ENCODE measurements at places on chromosomes 3 and 15.

DNA sequence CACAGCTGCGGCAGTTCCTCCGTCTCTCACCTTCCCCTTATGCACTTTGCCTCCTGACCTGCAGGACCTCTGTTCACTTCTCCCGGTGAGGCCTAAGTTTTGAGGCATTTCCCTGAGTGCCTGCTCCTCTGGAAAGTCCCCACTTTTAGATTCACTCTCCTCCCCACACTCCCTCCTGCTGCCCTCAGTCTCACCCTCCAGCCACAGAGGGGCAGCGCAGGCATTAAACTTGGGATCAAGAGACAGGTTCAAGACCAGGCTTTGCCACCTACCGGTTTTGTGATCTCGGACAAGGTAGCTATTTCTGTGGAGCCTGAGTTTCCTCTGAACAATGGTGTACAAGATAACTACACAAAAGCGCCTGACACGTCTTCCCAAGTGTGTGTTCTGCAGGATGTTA lies 19.4 kb downstream of the SLC6A11 start:
- DNase-seq: no peak

GRCh38 chr15:22228101-22228762 lies 147.9 kb downstream of the OR4M2 start:
- DNase-seq: no peak

DNA sequence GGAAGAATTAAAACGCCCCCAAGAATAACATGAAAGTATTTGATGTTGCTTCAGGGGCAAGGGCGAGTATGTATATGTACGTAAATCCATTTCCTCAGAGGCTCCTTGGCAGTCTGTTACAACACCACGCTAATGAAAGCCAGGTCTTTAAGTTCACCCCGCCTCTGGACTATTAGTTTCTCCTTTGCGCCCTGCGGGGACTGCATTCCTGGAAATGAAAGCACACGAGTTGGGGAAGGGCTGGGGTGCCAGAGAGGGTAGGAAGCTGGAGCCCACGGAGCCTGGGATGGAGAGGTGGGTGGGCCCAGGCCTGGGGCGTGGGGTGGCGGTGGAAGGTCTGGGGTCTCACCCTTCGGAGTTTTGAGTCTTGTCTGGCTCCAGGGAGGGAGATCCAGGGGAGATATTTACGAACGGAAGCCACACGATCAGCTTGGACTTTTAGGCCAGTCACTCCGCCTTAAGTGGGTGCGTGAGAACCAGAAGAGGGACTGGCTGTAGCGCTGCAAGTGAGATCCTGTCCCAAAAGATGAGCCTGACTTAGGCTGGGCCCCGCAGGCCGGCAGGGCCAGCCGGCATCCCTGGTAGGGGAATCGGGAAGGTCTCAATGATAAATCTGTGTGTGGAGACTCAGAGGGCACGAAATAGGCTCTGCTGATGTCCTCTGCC lies 1.6 kb upstream of the PLCL2 start:
- no peak for DNase-seq

DNA sequence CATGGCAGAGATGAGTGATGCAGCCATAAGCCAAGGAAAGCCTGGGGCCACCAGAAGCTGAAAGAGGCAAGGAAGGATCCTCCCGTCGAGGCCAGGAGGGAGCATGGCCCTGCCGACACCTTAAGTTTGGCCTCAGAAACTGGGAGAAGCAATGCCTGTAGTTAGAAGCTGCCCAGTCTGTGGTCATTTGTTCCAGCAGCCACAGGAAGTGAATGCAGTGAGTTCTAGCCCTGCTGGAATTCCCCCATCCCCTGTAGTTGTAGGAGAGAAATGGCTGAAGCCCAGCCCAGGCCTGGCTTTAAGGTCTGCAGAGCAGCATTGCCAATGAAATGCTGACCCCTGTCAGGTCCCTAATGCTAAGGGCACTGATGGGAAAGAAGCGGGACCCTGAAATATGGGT lies 12.2 kb upstream of the CHSY1 start:
- no peak for DNase-seq

- no peak for DNase-seq
Measured at GRCh38 chr15:35481992-35482391, 64.0 kb downstream of the DPH6 start.

Measured in SHP77 treated with DMSO at 0.1 percent for 48 hours (cell line).